T-helper 17 cell (primary cell): ENCODE measurements at places on chromosomes 13 and 19. TPM values are rescaled to one million over a fixed set of nuclear protein-coding genes. Genes with fewer than 3 reads are reported as not detected.
A peak's percentile ranks its signal among the peaks of the same experiment; 100 is the strongest.

Gene ZNF85
- 6.2 TPM for total RNA-seq

Gene AMER2
- not detected for total RNA-seq

Gene POU4F1
- 0.18 TPM for total RNA-seq

Gene ZNF865
- total RNA-seq = 12.8 TPM

Gene KLK14
- total RNA-seq = 0.32 TPM

Gene STOML3
- not detected for total RNA-seq

Gene TNNI3
- total RNA-seq = not detected

Gene DEDD2
- 89.9 TPM for total RNA-seq

Gene CYP2F1
- total RNA-seq = 0.25 TPM

Gene FGF14
- total RNA-seq = not detected

Gene ZNF878
- not detected for total RNA-seq

Gene C1QTNF9B
- total RNA-seq = not detected

Gene PCDH8
- total RNA-seq = not detected

Gene DOCK6
- 0.62 TPM for total RNA-seq

Gene AP2A1
- total RNA-seq = 43.3 TPM

Gene ZNF772
- total RNA-seq = 1.4 TPM

DNA sequence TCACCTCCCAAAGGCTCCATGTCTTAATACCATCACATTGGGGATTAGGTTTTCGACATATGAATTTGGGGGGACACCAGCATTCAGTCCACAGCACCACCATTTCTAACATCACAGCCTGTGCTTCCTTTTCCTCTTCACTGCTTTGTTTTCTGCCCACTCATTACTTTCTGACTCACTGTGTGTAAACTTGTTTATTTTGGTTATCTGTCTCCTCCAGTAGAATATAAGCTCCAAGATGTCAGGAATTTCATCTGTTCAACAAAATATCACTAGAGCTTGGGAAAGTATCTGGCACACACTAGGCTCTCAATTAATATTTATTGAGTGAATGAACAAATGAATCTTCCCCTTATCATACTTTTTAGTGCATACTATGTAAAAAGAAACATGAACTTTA, 152.0 kb downstream of the NUFIP1 start:
- no peaks in the 10 kb centered on the region for H3K4me1 ChIP-seq
- no peak overlapping the region for H3K4me3 ChIP-seq
- H3K36me3 ChIP-seq = no peaks in the 10 kb centered on the region
- no peak overlapping the region for H3K27ac ChIP-seq
- no peak for DNase-seq

DNA sequence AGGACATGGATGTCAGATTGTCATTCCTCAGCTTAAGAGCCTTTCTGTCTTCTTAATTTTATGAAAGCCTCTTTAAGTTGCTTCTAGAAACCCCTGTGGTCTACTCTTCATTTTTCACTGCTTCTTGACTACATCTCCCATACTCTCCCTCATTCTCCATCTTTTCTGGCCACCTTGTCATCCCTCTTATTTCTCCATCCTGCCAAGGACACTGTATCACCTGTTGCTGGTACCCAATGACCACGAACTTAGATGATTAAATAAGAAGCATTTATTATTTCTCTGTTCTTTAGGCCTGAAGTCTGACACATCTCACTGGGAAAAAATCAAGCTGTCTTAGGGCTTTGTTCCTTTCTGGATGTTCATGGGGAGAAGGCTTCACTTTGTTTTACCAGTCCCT, 9.2 kb downstream of the ZNF223 start:
- DNase-seq = no peak
- no peaks in the 10 kb centered on the region for H3K4me1 ChIP-seq
- peaks cover 11% of the 10 kb centered on the region for H3K36me3 ChIP-seq
- H3K4me3 ChIP-seq = no peak overlapping the region
- no peak overlapping the region for H3K27ac ChIP-seq

DNA sequence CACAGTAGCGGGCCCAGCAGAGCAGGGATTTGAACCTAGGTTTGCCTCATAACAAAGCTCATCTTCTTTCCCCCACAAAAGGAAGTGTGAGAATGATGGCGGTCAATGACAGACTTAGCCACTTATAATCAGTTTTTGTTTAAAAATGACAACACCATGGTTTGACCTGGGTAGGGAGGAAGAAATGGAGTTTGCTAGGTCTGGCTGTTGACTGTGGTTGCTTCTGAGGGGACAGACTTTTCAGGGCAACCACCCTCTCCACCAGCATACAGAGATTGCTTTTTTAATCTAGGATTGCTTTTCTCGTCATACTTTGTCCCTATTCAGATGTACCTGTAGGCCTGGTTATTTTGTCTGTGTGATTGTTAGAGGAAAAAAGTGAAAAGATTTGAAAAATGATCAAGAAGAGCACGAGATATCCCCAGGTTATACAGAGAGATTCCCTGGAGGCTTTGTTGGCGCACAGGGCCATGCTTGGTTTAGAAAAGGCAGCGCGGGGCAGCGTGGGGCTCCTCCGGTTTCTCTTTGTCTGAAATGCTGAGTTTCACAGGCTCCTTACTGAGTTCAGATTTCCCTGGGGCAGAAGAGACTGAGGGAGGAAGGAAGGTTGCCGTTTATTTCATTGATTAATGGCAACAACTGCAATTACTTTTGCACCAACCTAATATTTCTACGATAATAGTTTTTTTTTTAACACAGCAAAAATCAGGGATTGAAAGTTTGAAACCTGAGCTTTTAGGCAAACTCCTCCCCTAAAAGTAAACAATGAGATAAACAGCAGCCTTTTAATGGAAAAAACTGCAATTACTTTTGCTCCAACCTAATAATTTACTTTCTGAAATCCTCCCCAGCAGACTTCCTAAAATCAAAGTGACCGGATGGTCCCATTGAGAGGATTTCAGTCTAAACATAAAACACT, 97.0 kb upstream of the RNF113B start:
- H3K4me3 ChIP-seq = no peak overlapping the region
- H3K27me3 ChIP-seq = peaks cover 41% of the 10 kb centered on the region
- no peaks in the 10 kb centered on the region for H3K36me3 ChIP-seq
- peaks cover 2% of the 10 kb centered on the region for H3K4me1 ChIP-seq
- DNase-seq = no peak
- H3K27ac ChIP-seq = no peak overlapping the region

- peaks cover 3% of the 10 kb centered on the region for H3K36me3 ChIP-seq
- no peaks in the 10 kb centered on the region for H3K27me3 ChIP-seq
- H3K4me3 ChIP-seq = no peak overlapping the region
These were observed 65.0 kb downstream of the ATP7B start for GRCh38 chr13:51946163-51946669.

DNA sequence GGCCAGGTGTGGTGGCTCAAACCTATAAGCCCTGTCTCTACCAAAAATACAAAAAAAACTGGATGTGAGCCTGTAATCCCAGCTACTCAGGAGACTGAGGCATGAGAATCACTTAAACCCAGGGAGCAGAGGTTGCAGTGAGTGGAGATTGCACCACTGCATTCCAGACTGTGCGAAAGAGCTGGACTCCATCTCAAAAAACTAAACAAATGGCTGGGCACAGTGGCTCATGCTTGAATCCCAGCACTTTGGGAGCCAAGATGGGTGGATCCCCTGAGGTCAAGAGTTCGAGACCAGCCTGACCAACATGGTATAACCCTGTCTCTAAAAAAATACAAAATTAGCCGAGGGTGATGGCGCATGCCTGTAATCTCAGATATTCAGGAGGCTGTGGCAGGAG, 34.9 kb upstream of the ZNF83 start:
- H3K4me1 ChIP-seq = no peaks in the 10 kb centered on the region
- no peak for DNase-seq
- H3K4me3 ChIP-seq = no peak overlapping the region
- H3K27me3 ChIP-seq = no peaks in the 10 kb centered on the region
- H3K36me3 ChIP-seq = peaks cover 11% of the 10 kb centered on the region

- DNase-seq = no peak
- H3K36me3 ChIP-seq = peaks cover 5% of the 10 kb centered on the region
- peaks cover 4% of the 10 kb centered on the region for H3K4me1 ChIP-seq
These were observed 750 bp upstream of the AMH start for GRCh38 chr19:2248136-2249009.

- no peaks in the 10 kb centered on the region for H3K27me3 ChIP-seq
- H3K36me3 ChIP-seq = no peaks in the 10 kb centered on the region
- no peak overlapping the region for H3K4me3 ChIP-seq
- H3K4me1 ChIP-seq = no peaks in the 10 kb centered on the region
- no peak overlapping the region for H3K27ac ChIP-seq
These were observed 306.9 kb downstream of the SLITRK6 start for GRCh38 chr13:85492283-85492682.

DNA sequence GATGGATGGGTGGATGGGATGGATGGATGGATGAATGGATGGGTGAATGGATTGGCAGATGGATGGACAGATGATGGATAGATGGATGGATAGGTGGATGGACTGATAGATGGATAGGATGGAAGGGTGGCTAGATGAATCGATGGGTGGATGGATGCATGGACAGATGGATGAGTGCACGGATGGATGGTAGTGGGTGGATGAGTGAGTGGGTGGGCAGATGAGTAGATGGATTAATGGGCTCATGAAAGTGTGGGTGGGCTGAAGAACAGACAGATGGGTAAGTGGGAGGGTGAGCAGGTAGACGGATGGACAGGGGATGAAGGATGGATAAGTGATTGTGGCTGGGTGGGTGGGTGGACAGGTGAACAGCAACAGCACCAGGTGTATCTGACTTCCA, 5.7 kb downstream of the SEMA6B start:
- peaks cover 17% of the 10 kb centered on the region for H3K27me3 ChIP-seq
- peaks cover 4% of the 10 kb centered on the region for H3K36me3 ChIP-seq
- no peak overlapping the region for H3K4me3 ChIP-seq
- H3K27ac ChIP-seq = no peak overlapping the region
- peaks cover 6% of the 10 kb centered on the region for H3K4me1 ChIP-seq

- H3K36me3 ChIP-seq = no peaks in the 10 kb centered on the region
- peaks cover 22% of the 10 kb centered on the region for H3K27me3 ChIP-seq
- H3K4me3 ChIP-seq = no peak overlapping the region
- peaks cover 22% of the 10 kb centered on the region for H3K4me1 ChIP-seq
- no peak for DNase-seq
These were observed 1.9 kb upstream of the RAB20 start for GRCh38 chr13:110563463-110563774.

DNA sequence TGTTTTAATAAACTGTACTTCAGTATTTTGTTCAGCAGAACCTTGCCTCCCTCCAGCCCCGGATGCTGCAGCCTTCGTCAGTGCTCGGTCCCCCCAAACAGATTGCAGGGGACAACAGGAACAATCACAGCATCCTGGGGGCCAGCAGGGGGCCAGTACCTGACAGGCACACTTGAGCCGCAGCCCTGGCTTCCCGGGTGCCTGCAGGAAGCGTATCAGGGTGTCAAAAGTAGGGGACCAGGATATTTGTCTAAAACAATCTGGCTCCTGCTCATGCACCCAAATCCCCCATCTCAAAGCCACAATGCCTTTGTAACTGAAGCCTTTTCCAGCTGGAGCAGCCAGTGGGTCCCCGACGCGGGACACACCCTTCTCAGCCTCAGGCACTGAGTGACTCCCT, 167.5 kb upstream of the TSHZ3 start:
- DNase-seq = no peak
- H3K27me3 ChIP-seq = peaks cover 11% of the 10 kb centered on the region
- no peaks in the 10 kb centered on the region for H3K36me3 ChIP-seq
- no peak overlapping the region for H3K27ac ChIP-seq

DNA sequence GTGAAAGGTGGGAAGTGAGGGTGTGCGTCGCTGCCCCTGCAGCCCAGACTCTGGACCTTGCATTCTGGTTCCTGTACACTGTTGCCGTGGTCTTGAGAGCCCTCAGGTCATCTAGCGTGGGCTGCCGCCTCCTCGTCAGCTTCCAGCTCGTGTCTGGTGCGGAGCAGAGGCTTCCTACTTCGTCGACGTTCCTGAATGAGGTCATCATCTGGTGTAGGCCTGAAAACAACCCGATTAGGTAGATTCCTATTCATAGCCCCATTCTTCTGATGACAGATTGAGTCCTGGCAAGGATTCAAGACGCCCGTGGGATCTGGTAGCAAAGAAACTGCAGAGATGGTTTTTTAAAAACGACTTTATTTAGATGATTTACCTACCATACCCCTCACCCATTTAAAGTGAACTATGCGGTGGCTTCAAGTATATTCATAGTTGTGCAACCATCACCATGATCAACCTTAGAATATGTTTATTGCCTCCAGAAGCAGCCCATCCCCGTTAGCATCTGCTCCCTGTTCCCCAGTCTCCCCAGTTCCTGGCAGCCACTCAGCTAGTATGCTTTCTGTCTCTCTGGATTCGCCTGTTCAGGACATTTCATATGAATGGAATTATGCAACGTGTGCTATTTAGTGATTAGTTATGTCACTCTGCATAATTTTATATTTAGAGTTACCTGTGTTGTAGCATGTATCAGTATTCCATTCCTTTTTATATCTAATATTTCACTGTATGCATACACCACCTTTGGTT, 13.8 kb downstream of the NAXD start:
- H3K27ac ChIP-seq = peak overlapping the region; percentile 91
- H3K4me3 ChIP-seq = no peak overlapping the region
- no peaks in the 10 kb centered on the region for H3K27me3 ChIP-seq
- no peak for DNase-seq
- H3K36me3 ChIP-seq = peaks cover 6% of the 10 kb centered on the region

DNA sequence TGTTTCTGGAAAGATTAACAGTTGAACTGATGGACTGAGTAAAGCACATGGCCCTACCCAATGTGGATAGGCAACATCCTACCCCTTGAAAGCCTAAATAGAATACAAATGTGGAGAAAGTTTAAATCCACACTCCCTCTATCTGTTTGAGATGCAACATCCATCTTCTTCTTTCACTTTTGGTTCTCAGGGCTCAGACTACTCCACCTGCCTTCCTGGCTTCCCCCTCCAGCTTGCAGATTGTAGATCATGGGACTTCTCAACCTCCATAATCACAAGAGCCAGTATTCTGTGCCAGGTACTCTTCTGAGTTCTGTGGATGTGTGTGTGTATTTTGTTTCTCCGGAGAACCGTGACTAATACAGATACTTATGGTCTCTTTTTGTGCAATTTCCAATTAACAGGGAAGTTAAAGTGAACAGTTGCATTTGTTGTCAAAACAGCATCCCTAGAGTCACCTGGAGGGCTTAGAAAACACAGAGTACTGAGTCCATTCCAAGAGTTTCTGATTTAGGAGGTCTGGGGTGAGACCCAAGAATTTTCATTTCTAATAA, 590.3 kb upstream of the MIR17HG start:
- H3K4me1 ChIP-seq = no peaks in the 10 kb centered on the region
- H3K4me3 ChIP-seq = no peak overlapping the region
- no peaks in the 10 kb centered on the region for H3K27me3 ChIP-seq
- H3K27ac ChIP-seq = no peak overlapping the region
- DNase-seq = no peak
- no peaks in the 10 kb centered on the region for H3K36me3 ChIP-seq

- no peaks in the 10 kb centered on the region for H3K27me3 ChIP-seq
- H3K4me3 ChIP-seq = no peak overlapping the region
- H3K27ac ChIP-seq = no peak overlapping the region
These were observed 241.9 kb downstream of the ABCC4 start for GRCh38 chr13:95059306-95059705.
